Type B pancreatic cell (in vitro differentiated cells): ENCODE measurements at places on chromosomes 7 and 10. TPM values are rescaled to one million over a fixed set of nuclear protein-coding genes. Genes with fewer than 3 reads are reported as not detected.

DNA sequence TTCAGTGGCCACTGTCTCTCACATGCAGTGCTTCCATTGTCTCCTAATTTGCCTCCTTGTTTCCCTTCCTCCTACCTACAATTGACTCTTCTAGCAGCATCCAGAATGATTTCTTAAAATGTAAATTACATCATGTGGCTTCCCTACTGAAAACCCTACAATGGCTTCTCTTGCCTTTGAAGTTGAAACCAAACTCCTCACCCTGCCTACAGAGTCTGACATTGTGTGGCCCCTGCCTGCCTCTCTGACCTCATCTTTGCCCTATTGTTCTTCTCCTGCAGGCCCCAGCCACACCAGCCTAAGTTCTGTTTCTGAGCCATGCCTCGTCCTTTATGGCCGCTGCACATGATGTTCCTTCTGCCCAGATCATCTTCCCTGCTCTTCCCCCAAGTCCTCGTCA is 35.8 kb upstream of the CDK1 start:
- no peaks in the 10 kb centered on the region for H3K36me3 ChIP-seq
- peaks cover 4% of the 10 kb centered on the region for H3K4me1 ChIP-seq
- no peak overlapping the region for H3K27ac ChIP-seq

GRCh38 chr10:69738071-69738470 is 63.6 kb upstream of the COL13A1 start:
- DNase-seq: no peak
- no peak overlapping the region for H3K4me3 ChIP-seq

- no peak overlapping the region for H3K27ac ChIP-seq
- H3K4me3 ChIP-seq: no peak overlapping the region
- H3K36me3 ChIP-seq: no peaks in the 10 kb centered on the region
- H3K4me1 ChIP-seq: peaks cover 9% of the 10 kb centered on the region
- no peak for DNase-seq
Observed at GRCh38 chr10:86387178-86387794, 20.7 kb upstream of the GRID1 start.

FUOM gene
- total RNA-seq: 20.4 and 21.7 TPM in 2 replicates

C10orf67 gene
- total RNA-seq: 0.12 and 0.17 TPM in 2 replicates

IFIT1B gene
- not detected in 2 replicates for total RNA-seq

GRCh38 chr10:12041766-12042408 is 722 bp downstream of the UPF2 start:
- peak overlapping the region; percentile 98 for H3K4me3 ChIP-seq
- H3K36me3 ChIP-seq: peaks cover 5% of the 10 kb centered on the region
- H3K4me1 ChIP-seq: peaks cover 24% of the 10 kb centered on the region
- H3K27me3 ChIP-seq: peaks cover 7% of the 10 kb centered on the region
- no peak for DNase-seq
- peak overlapping the region; percentile 96 for H3K27ac ChIP-seq

DNA sequence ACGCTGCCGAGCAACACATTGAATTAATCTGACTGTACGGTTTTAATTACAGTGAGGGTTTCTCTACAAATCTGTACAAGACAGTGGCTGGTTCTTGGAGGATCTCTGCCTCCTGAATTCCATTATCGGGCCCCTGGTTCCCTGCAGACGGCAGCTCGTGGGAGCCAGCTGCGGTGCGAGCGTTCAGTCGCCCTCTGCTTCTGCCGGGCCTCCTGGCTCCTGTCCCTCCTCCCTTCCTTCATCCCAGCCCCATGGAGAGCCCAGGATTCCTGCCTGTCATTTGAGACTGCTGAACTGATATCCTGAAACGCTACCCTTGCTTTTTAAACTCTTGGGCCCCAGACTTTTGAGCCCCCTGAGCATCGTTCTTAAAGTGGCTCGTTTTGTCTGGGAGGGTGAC is 6.6 kb upstream of the DLX6 start:
- DNase-seq: no peak
- peaks cover 98% of the 10 kb centered on the region for H3K27me3 ChIP-seq
- no peak overlapping the region for H3K27ac ChIP-seq
- peak overlapping the region; percentile 88 for H3K4me3 ChIP-seq
- peaks cover 61% of the 10 kb centered on the region for H3K4me1 ChIP-seq
- peaks cover 6% of the 10 kb centered on the region for H3K36me3 ChIP-seq

DNA sequence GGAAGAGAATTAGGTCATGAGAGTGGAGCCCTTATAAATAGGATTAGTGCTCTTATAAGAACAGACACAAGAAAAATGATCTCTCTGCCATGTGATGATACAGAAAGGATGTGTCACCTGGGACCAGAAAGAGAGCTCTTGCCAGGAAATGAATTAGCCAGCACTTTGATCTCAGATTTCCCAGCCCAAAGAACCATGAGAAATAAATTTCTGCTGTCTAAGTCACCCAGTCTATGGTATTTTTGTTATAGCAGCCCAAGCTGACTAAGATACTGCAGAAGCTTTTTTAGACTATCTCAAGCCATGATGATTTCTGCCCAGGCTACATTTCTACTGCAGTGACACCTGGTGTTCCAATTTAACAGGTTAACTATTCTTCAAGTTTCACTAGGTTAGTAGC is 84.8 kb downstream of the RSU1 start:
- no peaks in the 10 kb centered on the region for H3K27me3 ChIP-seq
- H3K27ac ChIP-seq: no peak overlapping the region
- H3K36me3 ChIP-seq: peaks cover 40% of the 10 kb centered on the region
- H3K4me1 ChIP-seq: no peaks in the 10 kb centered on the region
- no peak for DNase-seq

MBL2 gene
- not detected in 2 replicates for total RNA-seq

DNA sequence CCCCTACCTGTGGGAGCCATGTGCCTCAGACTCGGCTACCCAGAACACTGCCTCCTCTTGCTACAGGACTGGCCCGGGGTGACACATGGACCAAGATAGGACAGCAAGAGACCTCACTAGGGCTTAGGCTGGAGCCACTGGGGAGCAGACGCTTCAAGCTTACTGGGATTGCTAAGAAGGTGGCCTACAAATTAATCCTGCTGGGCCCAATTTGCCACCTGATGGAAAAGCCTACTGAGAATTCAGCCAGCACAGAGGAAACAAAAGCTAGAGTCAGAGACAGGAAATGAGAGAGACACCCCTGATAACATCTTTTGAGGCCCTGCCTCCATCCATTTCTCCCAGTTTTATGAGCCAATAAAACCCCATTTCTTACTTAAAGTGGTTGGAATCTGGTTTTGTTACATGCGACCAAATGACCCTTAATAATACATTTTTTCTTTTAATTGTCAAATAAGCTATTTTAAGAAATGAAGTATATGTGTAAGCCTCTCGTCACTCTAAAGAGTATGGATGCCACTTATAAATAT is 282.1 kb downstream of the CXCL12 start:
- H3K4me3 ChIP-seq: no peak overlapping the region
- DNase-seq: no peak
- H3K4me1 ChIP-seq: peaks cover 10% of the 10 kb centered on the region
- H3K27ac ChIP-seq: no peak overlapping the region
- no peaks in the 10 kb centered on the region for H3K36me3 ChIP-seq
- H3K27me3 ChIP-seq: no peaks in the 10 kb centered on the region

ASZ1 gene
- total RNA-seq: not detected in 2 replicates

GRCh38 chr7:6340241-6340640 is 67.8 kb upstream of the CYTH3 start:
- DNase-seq: no peak
- H3K27ac ChIP-seq: no peak overlapping the region
- H3K4me1 ChIP-seq: no peaks in the 10 kb centered on the region
- peaks cover 9% of the 10 kb centered on the region for H3K36me3 ChIP-seq
- H3K27me3 ChIP-seq: no peaks in the 10 kb centered on the region

DNA sequence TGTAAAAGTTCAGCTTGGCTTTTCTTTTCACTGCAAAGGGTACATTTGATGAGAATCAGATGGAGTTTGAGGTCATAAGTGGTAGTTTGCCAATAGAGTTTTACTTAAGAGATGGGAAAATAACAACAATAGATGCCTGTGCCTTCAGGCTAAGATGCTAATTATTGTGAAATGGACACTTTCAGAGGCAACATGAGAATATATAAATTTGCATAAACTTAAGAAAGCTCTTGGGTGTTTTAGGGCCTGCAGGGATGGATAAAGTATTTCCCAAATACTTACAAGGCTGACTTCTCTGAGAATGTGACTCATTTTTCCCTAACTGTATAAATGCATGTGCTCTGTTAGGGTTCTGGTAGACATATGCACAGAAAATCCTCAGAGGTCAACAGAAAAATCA is 200.3 kb upstream of the SVIL start:
- no peak overlapping the region for H3K4me3 ChIP-seq
- H3K27me3 ChIP-seq: no peaks in the 10 kb centered on the region
- H3K4me1 ChIP-seq: peaks cover 11% of the 10 kb centered on the region
- DNase-seq: no peak
- no peaks in the 10 kb centered on the region for H3K36me3 ChIP-seq
- no peak overlapping the region for H3K27ac ChIP-seq

SPDYE6 gene
- not detected in 2 replicates for total RNA-seq

DNA sequence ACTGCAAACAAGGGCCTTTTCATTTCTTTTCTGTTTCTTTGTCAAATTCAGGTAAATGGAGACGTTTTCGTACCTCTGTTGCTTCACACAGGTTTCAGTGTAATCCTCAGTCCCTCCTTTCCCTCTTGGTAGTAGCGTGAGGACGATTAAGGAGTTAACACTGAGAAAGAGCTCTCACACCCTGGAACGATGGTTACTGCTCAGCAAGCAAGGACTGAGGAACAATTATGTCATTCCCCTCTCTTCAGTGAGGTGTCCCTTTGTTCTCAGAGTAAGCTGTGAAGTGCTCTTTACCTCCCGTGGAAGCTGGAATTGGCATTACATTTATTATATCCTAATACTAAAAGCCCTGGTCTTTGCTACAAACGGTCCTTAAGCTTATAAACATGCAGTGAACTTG is 95.9 kb downstream of the FANK1 start:
- no peak overlapping the region for H3K27ac ChIP-seq
- peaks cover 11% of the 10 kb centered on the region for H3K36me3 ChIP-seq
- no peak for DNase-seq
- peaks cover 6% of the 10 kb centered on the region for H3K4me1 ChIP-seq

GRCh38 chr10:10477844-10478243 is 539.8 kb upstream of the CELF2 start:
- peak overlapping the region; percentile 56 for H3K27ac ChIP-seq
- H3K27me3 ChIP-seq: no peaks in the 10 kb centered on the region
- no peak for DNase-seq

FGFBP3 gene
- total RNA-seq: 4.5 and 9.6 TPM in 2 replicates

- H3K4me3 ChIP-seq: no peak overlapping the region
- peaks cover 30% of the 10 kb centered on the region for H3K36me3 ChIP-seq
- H3K4me1 ChIP-seq: no peaks in the 10 kb centered on the region
- no peak for DNase-seq
- no peak overlapping the region for H3K27ac ChIP-seq
Observed at GRCh38 chr10:20132816-20133215, 316.6 kb downstream of the PLXDC2 start.

XRCC2 gene
- total RNA-seq: 5.5 and 16.3 TPM in 2 replicates

FAM13C gene
- 5.6 and 10.1 TPM in 2 replicates for total RNA-seq

FAM241B gene
- total RNA-seq: 8.8 and 9.8 TPM in 2 replicates

GRCh38 chr7:18940593-18941134 is 176.8 kb downstream of the TWIST1 start:
- no peak for DNase-seq
- no peak overlapping the region for H3K4me3 ChIP-seq
- H3K27ac ChIP-seq: no peak overlapping the region
- peaks cover 13% of the 10 kb centered on the region for H3K4me1 ChIP-seq
- peaks cover 3% of the 10 kb centered on the region for H3K36me3 ChIP-seq

- no peaks in the 10 kb centered on the region for H3K36me3 ChIP-seq
- no peak overlapping the region for H3K27ac ChIP-seq
- peak; percentile 52 for DNase-seq
Observed at GRCh38 chr10:48473704-48474103, 131.2 kb downstream of the ARHGAP22 start.

DNA sequence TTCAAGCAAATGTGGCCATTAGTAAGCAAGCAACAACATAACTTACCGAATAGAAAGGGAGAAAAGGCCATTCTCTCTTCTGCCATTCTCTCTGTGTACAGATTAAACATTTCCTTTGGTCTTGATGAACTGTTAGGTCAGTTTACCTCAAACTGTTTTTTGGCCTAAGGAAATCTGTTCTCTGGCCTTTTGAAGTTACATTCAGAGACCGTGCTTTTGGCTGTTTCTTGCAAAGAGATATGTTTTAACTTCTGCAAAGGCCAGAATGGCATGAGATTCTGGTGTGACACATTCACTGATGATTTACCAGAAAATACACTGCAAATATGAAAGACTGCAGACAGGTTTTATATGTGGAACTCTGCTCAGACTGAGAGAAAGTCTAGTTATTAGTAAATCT is 22.2 kb downstream of the AHR start:
- no peak overlapping the region for H3K27ac ChIP-seq
- DNase-seq: no peak
- H3K27me3 ChIP-seq: no peaks in the 10 kb centered on the region
- peaks cover 10% of the 10 kb centered on the region for H3K36me3 ChIP-seq
- H3K4me1 ChIP-seq: peaks cover 4% of the 10 kb centered on the region

OR6B1 gene
- not detected in 2 replicates for total RNA-seq

DNA sequence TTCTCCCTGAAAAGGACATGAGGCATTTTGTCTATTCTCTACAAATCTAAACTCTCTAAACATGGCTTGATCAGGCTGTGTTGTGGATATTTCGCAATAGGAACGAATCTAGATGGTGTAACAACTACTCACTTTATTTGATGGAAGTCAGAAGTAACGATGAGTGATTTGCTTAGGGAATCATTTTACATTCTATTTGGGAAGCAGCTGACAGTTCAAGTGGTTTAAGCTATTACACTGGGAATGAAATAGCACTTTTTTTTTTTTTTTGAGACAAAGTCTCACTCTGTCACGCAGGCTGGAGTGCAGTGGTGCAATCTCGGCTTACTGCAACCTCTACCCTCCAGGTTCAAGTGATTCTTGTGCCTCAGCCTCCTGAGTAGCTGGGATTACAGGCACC is 44.1 kb downstream of the NPY start:
- peaks cover 3% of the 10 kb centered on the region for H3K4me1 ChIP-seq
- H3K27me3 ChIP-seq: peaks cover 8% of the 10 kb centered on the region
- no peak overlapping the region for H3K27ac ChIP-seq
- DNase-seq: no peak
- no peak overlapping the region for H3K4me3 ChIP-seq

GRCh38 chr10:77820349-77820748 is 106.2 kb downstream of the DLG5 start:
- H3K4me1 ChIP-seq: no peaks in the 10 kb centered on the region
- no peaks in the 10 kb centered on the region for H3K27me3 ChIP-seq
- no peak overlapping the region for H3K27ac ChIP-seq
- no peak for DNase-seq
- no peak overlapping the region for H3K4me3 ChIP-seq
